Eye (tissue), 1 donor: ENCODE measurements at places on chromosomes 5 and 9.

- peak; percentile 53 for DNase-seq
Measured at GRCh38 chr9:76403352-76403751, 9.1 kb upstream of the RFK start.

GRCh38 chr9:89436326-89436725, 61.6 kb downstream of the SEMA4D start:
- DNase-seq = no peak

DNA sequence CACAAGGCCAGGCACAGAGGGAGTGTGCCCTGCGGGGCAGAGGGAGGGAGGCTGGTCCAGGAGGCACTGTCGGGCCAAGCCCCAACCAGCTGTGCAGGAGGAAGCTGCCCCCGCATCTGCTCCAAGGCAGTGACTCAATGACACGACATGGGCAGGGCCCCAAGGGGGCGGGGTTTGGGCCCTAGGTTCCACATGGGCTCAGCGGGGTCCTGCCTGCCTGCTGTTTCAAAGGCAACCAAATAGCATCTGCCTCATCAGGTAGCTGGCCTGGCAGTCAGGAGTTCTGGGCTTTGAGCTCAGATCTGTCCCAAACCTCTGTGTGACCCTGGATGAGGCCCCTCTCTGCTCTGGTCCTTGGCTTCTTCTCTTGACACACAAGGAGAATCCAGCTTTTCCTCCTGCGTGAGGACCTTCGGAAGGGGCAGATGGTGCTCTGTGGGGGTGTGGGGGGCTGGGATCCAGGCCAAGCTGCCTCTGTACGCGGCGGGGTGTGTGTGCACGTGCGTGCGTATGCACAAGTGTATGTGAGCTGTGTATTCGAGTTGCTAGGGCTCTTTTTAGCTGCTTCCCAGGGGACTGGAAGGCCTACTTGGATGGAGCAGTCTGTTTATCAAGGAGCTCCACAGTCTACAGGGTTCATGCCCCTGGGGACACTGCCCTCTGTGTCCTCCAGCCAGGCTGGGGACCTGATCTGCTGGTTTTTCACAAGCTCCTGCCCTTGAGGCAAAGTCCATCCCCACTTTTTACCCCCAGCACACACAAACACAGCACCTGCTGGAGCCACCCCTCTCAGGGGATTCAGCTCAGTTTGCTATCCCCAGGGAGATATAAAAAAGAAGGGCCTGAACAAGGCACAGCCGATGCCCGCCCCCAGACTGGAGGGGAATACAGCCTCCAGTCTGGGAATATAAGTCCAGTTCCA, 138.9 kb downstream of the RGS3 start:
- peak; percentile 74 for DNase-seq

DNA sequence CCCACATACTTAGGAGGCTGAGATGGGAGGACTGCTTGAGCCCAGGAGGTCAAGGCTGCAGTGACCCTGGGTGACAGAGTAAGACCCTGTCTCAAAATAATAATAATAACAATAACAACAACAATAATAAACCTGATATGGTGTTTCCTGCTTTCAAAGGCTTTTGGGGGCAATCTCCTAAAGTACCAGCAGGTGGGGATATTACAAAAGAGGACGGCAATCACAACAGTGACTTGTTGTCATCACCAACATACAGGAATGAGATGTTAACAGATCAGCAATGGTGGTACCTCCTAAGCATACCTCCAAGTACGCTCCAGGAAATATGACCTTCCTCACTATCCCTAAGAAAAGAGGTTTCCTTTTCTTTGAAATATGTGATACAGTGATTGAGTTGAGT, 91.1 kb upstream of the RNF180 start:
- peak; percentile 56 for DNase-seq

- DNase-seq = no peak
Measured at GRCh38 chr5:82439750-82440445, 161.7 kb upstream of the RPS23 start.

- no peak for DNase-seq
Measured at GRCh38 chr9:121376214-121376830, 6.3 kb upstream of the STOM start.

GRCh38 chr5:32299059-32299677, 13.6 kb downstream of the MTMR12 start:
- DNase-seq = no peak

DNA sequence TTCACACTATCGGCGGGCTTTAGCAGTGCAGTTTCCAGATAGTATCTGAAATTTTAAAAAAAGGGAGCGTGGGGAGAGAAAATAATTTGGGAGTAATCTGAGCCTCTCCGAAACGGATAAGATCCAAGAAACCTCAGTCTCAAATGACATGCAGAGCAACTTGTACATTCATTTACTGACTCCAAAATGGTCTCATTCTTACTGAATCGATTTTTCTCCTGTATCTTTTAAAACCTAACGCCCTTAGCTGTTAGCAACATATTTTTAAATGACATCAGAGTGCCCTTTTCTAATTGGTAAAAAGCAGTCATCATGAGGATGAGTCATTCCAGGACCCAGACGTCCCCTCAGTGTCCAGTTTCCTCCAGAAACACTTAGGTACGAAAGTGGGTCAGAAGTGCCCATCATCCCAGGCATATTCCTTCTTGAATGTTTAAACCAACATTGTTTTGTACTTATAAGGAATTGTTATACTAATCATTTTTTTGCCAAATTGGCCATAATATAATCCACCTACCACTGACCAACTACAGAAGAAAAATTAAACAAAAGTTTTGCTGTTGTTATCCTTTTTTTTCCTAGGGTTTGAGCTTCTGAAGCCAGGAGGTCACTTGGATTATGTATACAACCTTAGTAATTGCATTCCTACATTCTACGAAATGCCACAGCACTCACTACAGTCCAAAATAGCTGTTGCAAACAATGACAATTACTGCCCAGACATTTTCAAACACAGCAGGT, 354.4 kb downstream of the ADAMTS6 start:
- peak; percentile 43 for DNase-seq

DNA sequence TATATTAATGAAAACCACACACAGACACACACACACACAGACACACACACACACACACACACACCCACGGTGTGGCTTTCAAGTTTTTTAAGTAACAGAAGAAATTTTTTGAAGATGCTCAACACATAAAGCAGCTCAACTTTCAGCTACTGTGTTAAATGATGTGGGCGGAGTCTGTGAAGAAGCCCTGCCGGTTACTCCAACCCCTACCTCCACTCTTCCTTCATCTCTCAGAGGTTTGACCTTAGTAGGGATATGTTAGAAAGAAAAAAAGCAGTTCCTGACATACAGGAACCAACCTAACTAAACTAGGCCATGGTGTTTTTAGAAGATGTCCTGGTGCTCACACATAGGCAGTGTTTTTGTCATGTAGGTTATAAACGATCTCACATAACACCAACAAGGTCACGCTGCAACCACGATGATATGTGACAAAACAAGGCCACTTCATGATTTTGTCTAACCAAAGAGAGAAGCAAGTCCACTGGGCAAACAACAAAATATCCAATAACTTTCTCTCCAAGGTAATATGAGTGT, 112.8 kb downstream of the EMB start:
- no peak for DNase-seq

GRCh38 chr9:134179595-134179917, 15.2 kb upstream of the RNU6ATAC start:
- no peak for DNase-seq

- no peak for DNase-seq
Measured at GRCh38 chr5:77086368-77086688, 757 bp downstream of the ZBED3 start.

GRCh38 chr5:151492729-151493128, 45.3 kb downstream of the SLC36A1 start:
- no peak for DNase-seq

- no peak for DNase-seq
Measured at GRCh38 chr5:67897980-67898379, 317.6 kb upstream of the PIK3R1 start.

GRCh38 chr5:96861076-96861475, 15.2 kb upstream of the ERAP2 start:
- peak; percentile 29 for DNase-seq

DNA sequence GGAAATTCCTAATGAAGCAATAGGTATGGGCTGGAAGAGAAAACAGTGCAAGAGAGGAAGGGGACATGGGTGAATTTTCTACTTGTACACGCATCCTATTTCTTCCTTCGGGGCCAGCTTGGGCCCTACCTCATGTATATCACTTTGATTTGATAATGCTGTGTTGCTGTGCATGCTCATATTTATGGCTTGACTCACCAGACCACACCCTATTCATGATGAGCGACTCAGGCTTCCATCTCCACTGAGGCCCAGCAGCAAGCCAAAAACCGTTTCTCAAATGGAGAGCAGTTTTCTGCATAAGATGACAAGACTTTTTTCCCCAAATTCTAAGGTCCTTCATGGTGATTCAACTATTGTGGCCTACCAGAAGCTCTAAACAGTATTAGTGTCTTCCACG, 2039.1 kb upstream of the CDH9 start:
- no peak for DNase-seq

GRCh38 chr5:14342306-14342705, 199.2 kb downstream of the TRIO start:
- DNase-seq = no peak

DNA sequence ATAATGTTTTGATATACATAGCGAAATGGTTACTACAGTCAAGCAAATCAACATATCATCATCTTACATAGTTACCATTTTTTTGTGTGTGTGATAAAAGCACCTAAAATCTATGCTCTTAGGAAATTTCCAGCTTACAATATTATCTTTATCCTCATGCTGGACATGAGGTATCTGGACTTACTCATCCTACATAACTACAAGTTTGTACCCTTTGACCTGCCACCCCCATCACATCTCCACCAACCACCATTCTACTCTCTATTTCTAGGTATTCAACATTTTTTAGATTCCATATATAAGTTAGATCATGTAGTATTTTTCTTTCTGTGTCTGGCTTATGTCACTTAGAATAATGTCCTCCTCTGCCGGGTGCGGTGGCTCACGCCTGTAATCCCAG, 79.9 kb downstream of the TAF11L14 start:
- no peak for DNase-seq

GRCh38 chr5:156000115-156000514, 326.8 kb upstream of the SGCD start:
- DNase-seq = no peak

DNA sequence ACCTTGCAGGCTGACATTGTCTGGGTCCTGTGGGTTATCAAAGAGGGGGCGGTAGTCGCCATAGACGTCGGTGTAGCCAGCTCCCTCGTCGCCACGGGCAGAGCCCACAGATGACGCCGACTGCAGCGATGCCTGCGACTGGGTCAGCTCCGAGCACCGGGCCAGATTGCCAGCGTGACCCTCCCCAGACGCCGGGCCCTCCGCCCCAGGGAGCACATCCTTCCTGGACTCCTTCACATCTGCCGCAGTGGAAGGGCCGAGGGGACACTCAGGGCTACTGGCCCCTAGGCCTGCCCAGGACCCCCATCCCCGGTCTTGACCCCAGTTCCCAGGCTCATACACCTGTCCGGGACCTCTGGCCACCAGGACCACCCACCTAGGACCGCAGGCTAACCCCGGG, 13.9 kb downstream of the ABCA2 start:
- no peak for DNase-seq

DNA sequence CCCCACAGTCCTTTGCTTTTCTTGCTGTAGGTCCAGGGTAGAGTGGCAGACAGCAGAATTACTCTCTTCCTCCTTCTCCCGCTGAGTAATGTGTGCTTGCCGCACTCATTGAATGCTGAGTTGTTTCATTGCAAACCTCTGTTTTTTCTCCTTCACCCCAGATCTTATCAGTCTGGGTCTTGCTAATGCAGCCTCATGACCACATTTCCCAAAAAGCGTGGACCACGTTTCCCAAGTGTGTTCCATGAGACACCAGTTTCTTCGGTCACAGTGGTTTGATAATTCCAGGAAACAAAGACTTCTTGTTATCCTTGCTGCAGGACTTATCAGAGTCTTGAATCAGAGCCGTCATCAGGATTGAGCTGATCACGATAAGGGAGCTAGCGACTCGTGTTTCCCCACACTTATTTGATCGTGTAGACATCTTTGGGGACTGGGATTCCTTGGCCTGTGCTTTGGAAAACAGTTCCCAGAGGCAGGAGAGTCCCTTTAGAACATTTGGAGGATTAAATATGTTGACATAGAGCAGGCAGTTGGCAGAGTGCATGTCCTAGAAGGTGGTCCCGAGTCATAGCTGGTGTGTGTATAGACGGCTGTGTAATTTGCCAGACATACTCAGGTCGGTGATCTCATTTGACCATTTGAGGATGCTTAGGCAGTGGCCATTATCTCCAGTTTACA, 4.4 kb downstream of the LRRC8A start:
- DNase-seq = no peak

GRCh38 chr5:5634817-5635216, 212.3 kb downstream of the ICE1 start:
- no peak for DNase-seq

GRCh38 chr9:127064335-127064734, 58.1 kb downstream of the ANGPTL2 start:
- no peak for DNase-seq

- DNase-seq = no peak
Measured at GRCh38 chr5:66326276-66326675, 182.2 kb downstream of the SREK1 start.

DNA sequence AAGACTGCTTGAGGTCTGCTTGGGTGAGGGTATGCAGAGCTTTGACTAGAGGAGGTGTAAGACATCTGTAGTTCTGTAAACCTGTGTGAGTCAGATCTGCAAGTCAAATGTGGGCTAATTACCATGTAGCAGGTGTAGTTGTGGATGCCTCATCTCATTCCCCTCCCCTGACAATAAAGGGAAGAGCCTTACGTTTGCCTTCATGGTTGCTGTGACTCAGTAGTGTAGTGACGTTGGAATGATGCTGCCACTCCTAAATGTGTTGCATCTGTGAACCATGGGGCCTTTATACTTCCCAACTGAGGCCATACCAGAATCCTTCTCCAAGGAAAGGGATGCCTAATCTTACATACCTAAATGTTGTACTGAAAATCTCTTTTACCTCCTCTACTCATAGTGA, 26.0 kb downstream of the PRDM6 start:
- no peak for DNase-seq

DNA sequence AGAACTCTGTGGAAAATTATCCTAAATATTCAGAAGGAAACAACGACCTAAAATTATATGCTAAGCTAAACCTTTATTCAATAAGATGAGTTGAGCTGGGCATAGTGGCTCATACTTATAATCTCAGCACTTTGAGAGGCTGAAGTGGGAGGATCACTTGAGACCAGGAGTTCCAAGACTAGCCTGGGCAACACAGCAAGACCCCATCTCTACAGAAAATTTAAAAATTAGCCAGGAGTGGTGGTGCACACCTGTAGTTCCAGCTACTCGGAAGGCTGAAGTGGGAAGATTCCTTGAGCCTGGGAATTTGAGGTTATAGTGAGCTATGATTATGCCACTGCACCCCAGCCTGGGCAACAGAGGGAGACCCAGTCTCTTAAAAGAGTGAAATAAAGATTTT, 51.6 kb downstream of the DCAF10 start:
- DNase-seq = no peak

GRCh38 chr9:761176-761792, 80.2 kb upstream of the DMRT1 start:
- DNase-seq = no peak

DNA sequence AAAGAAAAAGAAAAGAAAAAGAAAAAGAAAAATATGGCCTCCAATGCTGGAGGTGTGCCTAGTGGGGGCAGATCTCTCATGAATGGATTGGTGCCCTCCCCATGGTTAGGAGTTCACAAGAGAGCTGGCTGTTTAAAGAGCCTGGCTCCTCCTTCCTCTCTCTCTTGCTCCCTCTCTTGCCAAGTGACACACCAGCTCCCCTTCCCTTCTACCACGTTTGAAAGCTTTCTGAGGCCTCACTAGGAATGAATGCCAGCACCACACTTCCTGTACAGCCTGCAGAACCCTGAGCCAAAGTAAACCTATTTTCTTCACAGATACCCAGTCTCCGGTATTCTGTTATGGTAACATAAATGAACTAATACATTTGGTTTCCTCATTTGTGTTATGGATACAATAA, 14.4 kb upstream of the GALNT10 start:
- no peak for DNase-seq
